ENCODE measurements at places on chromosomes 4 and X. TPM values are rescaled to one million over a fixed set of nuclear protein-coding genes. Genes with fewer than 3 reads are reported as not detected.
A peak's percentile ranks its signal among the peaks of the same experiment; 100 is the strongest.

GRCh38 chr4:168059251-168059650 lies 33.1 kb upstream of the ANXA10 start:
- DNase-seq, result no peak

- DNase-seq, result no peak
Observed at GRCh38 chrX:149516604-149517003, 11.5 kb upstream of the IDS start.

GRCh38 chr4:145891958-145892357 lies 46.7 kb downstream of the ZNF827 start:
- peak; percentile 36 for DNase-seq

- DNase-seq, result no peak
Observed at GRCh38 chrX:352582-353314, 34.0 kb downstream of the PPP2R3B start.

The EVC gene
- total RNA-seq, result 4.5 TPM

All from H7 (cell line).